ENCODE measurements at places on chromosomes 16 and 17. TPM values are rescaled to one million over a fixed set of nuclear protein-coding genes. Genes with fewer than 3 reads are reported as not detected.

DNA sequence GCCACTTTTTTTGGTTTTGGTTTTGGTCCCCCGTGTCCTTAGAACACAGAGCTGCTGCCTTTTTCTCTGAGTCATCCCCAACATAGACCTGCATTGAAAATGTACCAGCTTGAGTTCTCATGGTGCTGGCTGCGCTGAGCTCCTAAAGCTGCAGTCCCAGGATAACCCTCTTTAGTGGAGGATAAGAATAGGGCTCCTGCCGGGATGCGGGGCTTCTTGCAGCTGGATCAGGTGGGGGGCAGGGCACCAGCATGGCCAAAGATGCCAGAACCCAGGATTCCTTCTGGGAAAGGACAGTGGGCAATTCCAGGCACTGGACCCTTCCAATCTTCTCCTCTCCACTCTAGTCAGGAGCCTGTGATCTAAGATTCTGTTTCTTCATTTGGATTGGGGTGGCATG, 8.3 kb upstream of the CLUH start:
- no peak for DNase-seq
- no peaks in the 10 kb centered on the region for H3K36me3 ChIP-seq
- no peak overlapping the region for H3K27ac ChIP-seq
- H3K4me1 ChIP-seq, result no peaks in the 10 kb centered on the region

- no peaks in the 10 kb centered on the region for H3K27me3 ChIP-seq
- H3K27ac ChIP-seq, result peak overlapping the region; percentile 79
- H3K36me3 ChIP-seq, result peaks cover 2% of the 10 kb centered on the region
- peak; percentile 95 for DNase-seq
These were observed 12.1 kb downstream of the CYB561 start for GRCh38 chr17:63433746-63434591.

- no peaks in the 10 kb centered on the region for H3K36me3 ChIP-seq
- H3K4me3 ChIP-seq, result no peak overlapping the region
- peak; percentile 36 for DNase-seq
- H3K4me1 ChIP-seq, result no peaks in the 10 kb centered on the region
These were observed 4.6 kb downstream of the CNTD1 start for GRCh38 chr17:42803074-42803883.

EEF2K gene
- total RNA-seq, result 22.6 TPM

GRCh38 chr17:8910969-8911604, 43.6 kb upstream of the PIK3R6 start:
- no peak overlapping the region for H3K4me3 ChIP-seq
- no peak overlapping the region for H3K27ac ChIP-seq
- H3K36me3 ChIP-seq, result no peaks in the 10 kb centered on the region
- H3K4me1 ChIP-seq, result peaks cover 4% of the 10 kb centered on the region
- H3K27me3 ChIP-seq, result no peaks in the 10 kb centered on the region
